Germinal center (tissue), 1 donor: ENCODE measurements at places on chromosomes 6 and 20.

GRCh38 chr6:32255199-32256153, 31.6 kb upstream of the NOTCH4 start:
- DNase-seq, result peak; percentile 76

GRCh38 chr6:49151957-49152356, 311.1 kb downstream of the MMUT start:
- DNase-seq, result no peak

DNA sequence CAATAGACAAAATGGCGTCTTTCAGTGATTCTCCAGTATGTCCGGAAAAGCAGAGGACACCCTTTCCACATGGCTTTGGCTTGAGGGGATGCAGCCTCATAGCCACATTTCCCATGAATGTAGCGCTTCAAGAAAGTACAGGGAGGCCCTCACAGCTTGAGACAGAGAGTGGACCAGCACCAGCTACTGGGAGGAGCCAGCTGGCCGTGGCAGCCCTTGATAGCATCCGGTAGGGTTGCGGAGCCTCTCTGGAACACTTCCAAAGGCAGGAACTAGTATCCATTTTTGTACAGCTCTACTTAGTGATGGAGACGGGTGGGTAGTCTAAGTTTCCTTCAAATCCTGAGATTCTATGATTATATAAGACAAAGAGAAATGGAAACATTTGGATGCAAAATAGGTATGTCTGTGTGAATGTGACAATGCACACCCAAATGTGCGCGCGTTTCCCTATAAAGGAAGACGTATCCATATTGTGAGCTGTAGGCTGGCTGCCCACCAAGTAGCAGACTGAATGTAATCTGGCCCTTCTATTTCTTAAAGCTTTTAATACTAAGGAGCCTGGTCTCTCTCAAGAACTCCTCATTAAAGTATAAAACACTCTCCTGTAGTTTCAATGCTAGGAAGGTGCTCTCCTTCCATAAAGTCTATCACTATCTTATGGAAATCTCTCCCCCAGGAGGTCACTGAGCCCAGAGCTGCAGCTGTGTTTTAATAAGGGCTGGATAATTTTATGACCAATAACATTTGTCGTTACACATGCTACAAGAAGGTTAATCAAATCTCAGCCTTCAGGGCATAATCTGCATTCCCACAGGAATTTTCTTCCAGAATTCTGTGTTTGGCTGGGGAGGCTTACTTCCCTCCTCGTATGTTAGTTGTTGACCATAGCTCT, 74.0 kb downstream of the SOBP start:
- no peak for DNase-seq

- no peak for DNase-seq
These were observed 167.0 kb downstream of the GMPR start for GRCh38 chr6:16405375-16405774.

DNA sequence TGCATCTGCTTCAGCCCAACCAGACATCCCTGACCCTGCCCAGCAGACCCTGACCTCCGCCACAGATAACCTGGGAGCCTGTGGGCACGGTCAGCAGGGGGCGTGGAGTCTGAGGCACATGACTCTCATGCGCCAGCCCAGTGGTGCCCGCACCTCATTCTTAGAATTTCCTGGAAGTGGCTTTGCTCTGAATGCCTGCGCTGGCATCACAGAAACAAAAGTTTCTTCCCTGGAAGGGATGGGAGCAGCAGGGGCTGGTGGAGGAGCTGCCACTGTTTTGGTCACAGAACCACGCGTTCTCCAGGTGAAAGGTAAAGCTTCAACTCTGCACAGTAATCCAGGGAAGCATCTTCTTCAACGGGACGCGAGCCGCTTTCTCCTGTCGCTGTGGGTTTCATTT, 67.9 kb upstream of the DUSP22 start:
- no peak for DNase-seq

GRCh38 chr6:106103728-106104109, 17.6 kb downstream of the PRDM1 start:
- DNase-seq, result no peak

GRCh38 chr6:3900744-3901336, 51.7 kb downstream of the FAM50B start:
- no peak for DNase-seq

GRCh38 chr6:149433405-149433804, 33.3 kb downstream of the SUMO4 start:
- DNase-seq, result no peak

- DNase-seq, result no peak
These were observed 13.9 kb upstream of the SLC9A8 start for GRCh38 chr20:49798718-49799117.

DNA sequence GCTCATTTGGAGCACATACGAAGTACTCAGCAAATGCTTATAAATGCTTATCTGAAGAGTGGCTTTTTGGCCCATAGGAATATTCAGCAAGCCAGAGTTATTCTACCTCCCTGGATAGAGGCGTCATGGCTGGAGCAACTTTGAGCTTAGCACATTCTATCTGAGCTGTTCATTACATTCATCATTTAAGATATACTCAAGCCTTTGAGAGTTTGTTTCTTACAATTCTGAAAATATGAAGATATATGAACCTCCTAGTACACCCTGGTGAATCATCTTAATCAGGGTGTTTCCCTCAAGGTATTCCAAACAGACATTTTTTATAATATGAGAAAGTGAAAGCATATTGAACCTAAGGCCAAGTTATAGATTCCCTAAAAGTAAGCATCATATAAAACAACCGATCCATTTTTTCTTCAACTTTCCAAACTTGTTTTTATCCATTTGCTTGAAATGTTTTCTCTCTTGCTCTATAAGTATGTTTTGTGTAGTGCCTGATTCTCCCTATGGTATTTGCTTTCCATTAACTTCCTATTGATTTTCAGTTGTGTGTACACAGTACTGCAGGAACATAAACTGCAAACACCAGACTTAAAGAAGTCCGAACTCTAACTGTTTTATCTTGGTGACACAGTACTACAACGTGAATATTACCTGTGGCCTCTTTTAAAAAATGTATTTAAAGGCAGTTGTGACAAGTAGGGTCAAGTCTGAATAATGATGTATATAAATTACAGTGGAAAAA, 139.7 kb upstream of the PTPRK start:
- DNase-seq, result no peak

DNA sequence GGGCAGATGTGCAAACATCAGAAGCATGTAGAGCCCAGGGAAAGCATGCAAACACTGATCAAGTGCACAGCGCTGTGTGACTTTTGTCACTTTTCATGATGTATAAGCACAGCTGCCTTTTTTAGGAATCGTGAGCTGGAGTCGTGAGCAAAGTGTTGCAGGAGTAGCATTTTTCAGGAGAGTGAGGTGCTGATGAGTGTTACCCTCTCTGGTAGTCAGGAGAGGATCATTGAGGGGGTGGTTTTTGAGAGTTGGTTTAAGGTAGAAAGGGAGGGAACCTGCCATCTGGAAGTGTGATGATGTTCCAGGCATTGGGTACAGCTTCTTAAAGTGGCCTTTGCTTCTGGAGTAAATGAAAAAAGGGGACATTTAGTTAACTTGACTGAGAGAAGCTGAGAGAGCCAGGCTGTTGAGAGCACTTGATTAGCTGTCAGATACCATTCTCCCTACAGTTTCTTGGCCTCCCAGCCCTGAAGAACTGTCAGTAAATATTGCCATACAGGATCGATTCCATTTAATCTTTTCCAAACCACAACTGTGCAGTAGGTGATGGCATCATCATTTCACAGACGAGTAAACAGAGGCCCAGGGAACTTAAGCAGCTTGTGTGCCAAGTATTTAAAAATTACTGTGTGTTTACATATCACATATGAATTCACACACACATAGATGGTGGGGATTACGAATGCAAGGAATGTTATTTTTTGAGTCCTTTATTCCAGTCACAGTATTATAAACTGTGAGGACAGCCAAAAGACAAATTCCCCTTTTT, 28.9 kb downstream of the TPD52L1 start:
- no peak for DNase-seq

- DNase-seq, result no peak
These were observed 83.0 kb downstream of the SCAND1 start for GRCh38 chr20:35871259-35871771.

DNA sequence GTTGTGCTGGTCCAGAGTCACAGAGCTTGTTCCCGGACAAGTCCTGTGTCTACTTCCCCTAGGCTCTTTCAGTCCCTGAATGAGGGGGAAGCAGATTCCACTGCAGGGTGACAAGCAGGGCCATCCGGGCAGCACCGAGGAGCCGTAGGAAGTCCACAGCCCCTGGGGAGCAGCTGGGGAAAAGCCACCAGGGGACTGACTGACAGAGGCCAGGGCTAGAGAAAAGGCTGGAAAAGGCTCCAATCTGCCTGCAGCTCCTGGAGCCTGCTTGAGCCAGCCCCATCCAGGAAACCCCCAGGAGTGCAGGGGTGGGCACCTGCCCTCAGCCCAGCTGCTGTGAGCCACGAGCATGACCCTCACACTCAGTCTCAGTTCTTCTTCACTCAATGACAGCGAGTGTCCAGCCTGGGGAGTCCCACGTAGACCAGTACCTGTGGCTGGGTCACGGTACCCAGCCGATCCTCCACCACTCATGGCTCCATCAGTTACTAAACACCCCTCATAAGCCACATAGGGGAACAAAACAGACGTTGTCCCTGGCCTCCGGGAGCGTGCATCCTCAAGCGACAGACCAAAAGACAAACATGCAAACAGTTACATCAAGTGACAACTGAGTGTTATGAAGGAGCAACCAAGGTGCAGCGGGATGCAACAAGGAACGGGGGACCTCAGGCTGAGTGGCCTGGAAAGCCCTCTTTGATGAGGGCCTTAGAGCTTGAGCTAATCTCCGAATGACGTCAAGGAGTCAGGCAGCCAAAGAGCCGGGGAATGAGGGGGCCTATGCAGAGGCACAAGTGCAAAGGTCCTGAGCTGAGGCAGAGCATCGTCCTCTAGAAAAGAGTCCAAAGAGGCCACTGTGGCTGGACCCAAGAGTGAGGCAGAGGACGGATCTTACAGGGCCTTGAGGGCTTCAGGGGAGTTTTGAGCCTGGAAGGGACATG, 24.8 kb upstream of the VSTM2L start:
- DNase-seq, result no peak

GRCh38 chr20:7113577-7114466, 346.3 kb downstream of the BMP2 start:
- DNase-seq, result no peak

DNA sequence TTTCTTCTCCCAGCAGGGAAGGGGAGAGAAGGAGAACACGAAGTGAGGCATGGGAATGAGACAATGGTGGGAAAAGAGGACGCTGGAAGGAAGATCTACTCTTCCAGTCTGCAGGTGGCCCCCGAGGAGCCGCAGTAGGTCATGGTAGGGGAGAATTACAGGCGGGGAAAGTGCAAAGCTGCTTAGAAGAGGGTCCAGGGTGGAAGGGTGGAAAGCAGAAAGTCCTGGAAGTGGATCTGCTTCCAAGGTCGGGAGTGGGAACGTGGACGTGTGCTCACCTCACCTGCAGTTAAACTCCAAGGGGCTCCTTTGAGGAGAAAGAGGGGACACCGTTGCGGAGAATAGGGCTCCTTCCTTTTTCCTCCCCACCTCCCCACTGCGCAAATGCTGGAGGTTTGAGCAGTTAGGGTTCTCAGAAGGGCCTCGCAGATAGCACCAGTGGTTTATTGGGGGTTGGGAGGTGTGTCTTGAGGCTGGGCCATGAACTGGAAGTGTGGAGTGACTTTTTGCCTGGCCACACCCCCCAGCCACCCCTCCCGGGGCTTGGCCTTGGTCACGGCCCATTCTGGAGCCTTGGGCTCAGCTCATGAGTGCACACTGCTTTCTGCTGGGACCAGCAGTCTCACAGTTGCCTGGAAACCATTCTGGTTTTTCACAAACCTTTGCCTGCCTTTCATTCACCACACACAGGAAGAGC, 100.4 kb upstream of the MLN start:
- DNase-seq, result no peak

DNA sequence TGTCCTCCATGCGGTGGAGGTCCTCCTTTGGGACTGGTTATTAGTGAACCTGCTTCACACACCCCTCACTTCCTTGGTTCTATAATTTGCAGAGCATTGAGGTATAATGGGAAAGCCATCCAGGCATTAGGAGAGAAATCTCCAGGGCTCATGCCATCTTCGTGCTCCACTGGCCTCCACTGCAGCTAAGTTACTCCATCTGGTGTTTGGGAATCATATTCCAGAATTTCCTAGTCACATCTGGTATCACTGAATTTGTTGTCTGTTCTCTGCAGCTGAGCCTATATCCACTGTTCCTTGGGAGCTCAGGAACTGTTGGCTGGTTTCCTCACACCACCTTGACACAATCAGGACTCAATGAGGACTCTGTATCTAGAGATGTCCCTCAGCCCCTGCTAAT, 173.0 kb upstream of the TSHZ2 start:
- no peak for DNase-seq

DNA sequence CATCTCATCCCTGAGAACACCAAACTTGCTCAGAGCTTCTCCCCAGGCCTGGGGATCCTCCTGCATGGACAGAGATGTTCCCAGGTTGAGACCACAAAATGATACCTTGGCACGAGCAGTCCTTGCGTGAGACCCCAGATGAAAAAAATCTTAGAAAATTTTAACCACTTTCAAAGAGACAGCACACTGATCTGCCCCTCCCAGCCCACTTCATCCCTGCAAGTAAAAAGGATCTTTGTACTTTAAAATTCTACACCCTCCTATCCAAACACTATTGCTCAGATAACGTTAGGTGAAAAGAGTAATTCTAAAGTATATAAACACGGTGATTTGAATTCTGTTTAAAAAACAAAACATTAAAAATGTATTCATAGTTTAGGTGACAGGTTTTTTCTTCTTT, 98.5 kb downstream of the SLC23A2 start:
- no peak for DNase-seq

- DNase-seq, result no peak
These were observed 23.8 kb downstream of the MAN1A1 start for GRCh38 chr6:119325559-119326265.
